ENCODE measurements at places on chromosomes 7 and 10. TPM values are rescaled to one million over a fixed set of nuclear protein-coding genes. Genes with fewer than 3 reads are reported as not detected.

The DNAH11 gene
- total RNA-seq = 0.26 TPM

The GNGT1 gene
- total RNA-seq = not detected

The SPDYE18 gene
- 0.42 TPM for total RNA-seq

The ACSM6 gene
- total RNA-seq = not detected

The GOLGA7B gene
- total RNA-seq = 0.32 TPM

The FOXI2 gene
- total RNA-seq = not detected

The SHH gene
- total RNA-seq = not detected

The LIMK1 gene
- total RNA-seq = 23.1 TPM

Data from mesenteric fat pad (tissue), 1 donor.